ENCODE measurements at places on chromosomes 13 and 19.

GRCh38 chr13:87124785-87125074 is 546.4 kb upstream of the SLITRK5 start:
- DNase-seq: no peak

GRCh38 chr13:33639626-33640080 is 178.3 kb upstream of the RFC3 start:
- no peak for DNase-seq

DNA sequence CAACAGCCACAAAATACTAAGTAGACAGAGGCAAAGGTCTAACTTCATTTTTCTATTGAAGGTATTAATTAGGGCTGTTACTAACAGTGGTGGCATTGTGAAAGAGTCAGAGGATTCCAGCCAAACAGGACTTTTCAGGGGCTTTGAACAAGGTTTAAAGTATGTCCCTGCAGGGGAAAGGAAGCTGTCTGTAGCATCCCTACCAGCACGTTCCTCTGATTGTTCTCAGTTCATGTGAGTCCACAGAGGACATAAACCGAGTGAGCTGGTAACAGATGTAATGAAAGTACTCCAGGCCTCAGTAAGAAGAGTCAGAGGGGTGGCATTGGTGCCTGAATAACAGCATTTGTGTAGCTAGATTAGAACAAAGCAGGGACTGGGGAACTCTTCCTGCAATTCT is 15.3 kb upstream of the SPATA13 start:
- DNase-seq: no peak

DNA sequence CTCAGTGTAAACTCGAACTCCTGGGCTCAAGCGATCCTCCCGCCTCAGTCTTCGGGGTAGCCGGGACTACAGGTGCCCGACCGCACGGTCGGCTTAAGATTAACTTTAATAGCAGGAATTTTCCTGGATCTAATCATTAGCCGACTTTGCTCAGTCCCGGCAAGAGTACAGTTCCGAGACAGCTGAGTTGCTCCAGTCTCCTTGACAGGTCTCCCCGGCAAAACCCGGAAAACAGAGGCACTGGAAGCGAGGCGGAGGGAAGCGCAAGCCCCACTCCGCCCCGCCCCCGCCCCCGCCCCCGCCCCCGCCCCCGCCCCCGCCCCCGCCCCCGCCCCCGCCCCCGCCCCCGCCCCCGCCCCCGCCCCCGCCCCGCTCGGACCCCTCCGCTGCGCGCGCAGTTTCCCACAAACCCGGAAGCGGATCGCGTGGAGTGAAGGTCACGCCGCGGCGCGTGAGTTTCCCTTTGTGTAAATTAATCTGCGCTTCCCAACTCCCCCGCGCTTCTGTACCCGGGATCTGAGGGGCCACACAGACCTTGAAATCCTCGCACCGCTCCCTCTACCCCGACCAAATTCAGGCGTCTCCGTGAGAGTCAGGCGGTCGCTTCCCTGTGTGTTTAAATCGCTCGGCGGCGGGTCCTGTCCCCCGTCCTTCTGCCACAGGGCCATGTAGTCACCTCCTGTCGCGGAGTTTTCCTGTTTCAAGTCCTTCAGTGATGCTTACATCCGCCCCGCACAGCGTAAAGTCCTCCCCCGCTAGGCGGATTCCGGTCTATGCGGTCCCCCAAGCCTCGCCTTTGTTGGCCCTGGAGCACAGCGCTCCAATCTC is at the start of gene ZNF480:
ZNF480 (plus strand) TSS at position 397 of the 828 bp plus-strand sequence. CDS start 3,244 bp downstream, outside the sequence.
- DNase-seq: peak; percentile 71

- no peak for DNase-seq
These were observed 2.2 kb downstream of the FRY start for GRCh38 chr13:32033744-32034143.

All from activated CD8-positive, alpha-beta memory T cell treated with anti-CD3 and anti-CD28 coated beads for 4 hours (primary cell).